Left lung (tissue), 14 donors: ENCODE measurements at places on chromosomes 7 and 10. TPM values are rescaled to one million over a fixed set of nuclear protein-coding genes. Genes with fewer than 3 reads are reported as not detected.

Gene CCL26
- 0.36 TPM for polyA plus RNA-seq

Gene TMEM176A
- polyA plus RNA-seq: 7.8 TPM

Gene NXPH1
- not detected for polyA plus RNA-seq

Gene HERC4
- polyA plus RNA-seq: 59.3 TPM

Gene CWF19L1
- 33.0 TPM for polyA plus RNA-seq

Gene OR2A12
- 0.07 TPM for polyA plus RNA-seq

Gene NPFFR1
- 0.46 TPM for polyA plus RNA-seq

Gene SP4
- 10.7 TPM for polyA plus RNA-seq

Gene DDX50
- 64.6 TPM for polyA plus RNA-seq

Gene MRPS24
- 67.5 TPM for polyA plus RNA-seq

Gene ANKRD2
- 0.43 TPM for polyA plus RNA-seq

Gene CYP3A7
- polyA plus RNA-seq: 0.95 TPM

Gene LRRC4
- polyA plus RNA-seq: 18.1 TPM
